ENCODE measurements at places on chromosomes 16 and 17. TPM values are rescaled to one million over a fixed set of nuclear protein-coding genes. Genes with fewer than 3 reads are reported as not detected.

DNA sequence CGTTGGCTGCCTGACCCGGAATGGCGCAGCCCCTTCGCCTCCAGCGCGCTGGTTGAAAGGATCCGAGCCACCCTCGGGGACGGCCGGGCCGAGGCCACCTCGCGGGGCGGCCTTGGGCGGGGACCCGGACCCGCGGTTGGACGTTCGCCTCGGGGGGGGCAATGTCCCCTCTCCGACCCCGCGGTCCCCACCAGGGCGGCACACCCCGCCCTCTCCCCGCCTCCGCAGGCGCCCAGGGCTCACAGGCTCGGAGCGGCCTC is 1.0 kb upstream of the SOX8 start:
- DNase-seq, result no peak

- DNase-seq, result no peak
These were observed at the start of gene KRTAP4-6 for GRCh38 chr17:41140360-41141131. KRTAP4-6 (minus strand) TSS chr17:41140544; CDS start chr17:41140487, 57 bp downstream.

DNA sequence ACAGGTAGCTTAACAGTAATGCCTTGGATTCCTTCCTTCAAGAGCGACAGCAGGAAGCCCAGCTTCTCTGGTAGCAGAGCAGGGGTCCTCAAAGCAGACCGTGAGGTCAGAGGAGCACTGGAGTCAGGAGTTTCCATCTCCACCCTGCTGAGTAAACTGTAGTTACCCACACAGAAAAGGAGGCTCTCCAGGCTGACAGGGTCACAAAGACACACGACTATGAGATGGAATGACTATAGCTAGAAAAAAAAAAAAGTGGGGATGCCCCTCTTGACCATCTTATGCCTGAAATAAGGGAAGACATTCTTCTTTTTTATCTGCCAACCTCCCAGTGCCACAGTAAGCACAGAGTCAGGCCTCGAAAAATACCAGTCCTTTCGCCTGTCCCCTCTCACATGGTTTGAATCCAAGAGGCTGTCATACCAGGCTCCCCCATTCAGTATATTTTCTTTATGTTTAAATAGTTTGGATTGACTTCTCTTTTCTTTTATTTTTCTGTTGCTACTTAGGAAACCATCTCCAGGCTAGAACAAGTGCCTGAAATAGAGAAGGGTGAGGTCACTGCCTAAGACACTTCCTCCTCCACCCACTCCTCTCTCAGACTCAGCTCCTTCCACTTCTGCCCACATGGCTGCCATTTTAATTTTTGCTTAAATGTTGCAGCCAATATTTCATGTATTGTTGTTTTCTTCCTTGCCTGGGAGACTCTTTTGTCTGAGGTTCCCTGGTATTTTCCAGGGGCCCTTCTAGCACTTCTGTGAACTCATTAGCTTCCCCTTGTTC is 707.4 kb downstream of the MAF start:
- no peak for DNase-seq

BAHCC1 gene
- 10.8 TPM for polyA plus RNA-seq

TRAF7 gene
- polyA plus RNA-seq, result 43.7 TPM

CDH15 gene
- 217 TPM for polyA plus RNA-seq

Measured in forelimb muscle (tissue), 1 donor.